Activated CD4-positive, alpha-beta T cell treated with anti-CD3 and anti-CD28 coated beads, Interleukin-2, amount 10 ng/mL, durations not matched to agents 24 days and 14 days (primary cell): ENCODE measurements at places on chromosomes 5 and 9. TPM values are rescaled to one million over a fixed set of nuclear protein-coding genes. Genes with fewer than 3 reads are reported as not detected.

- H3K27ac ChIP-seq: peak overlapping the region; percentile 54
- peaks cover 80% of the 10 kb centered on the region for H3K36me3 ChIP-seq
- no peak for DNase-seq
- no peaks in the 10 kb centered on the region for H3K27me3 ChIP-seq
- H3K4me3 ChIP-seq: peak overlapping the region; percentile 62
These were observed 33.4 kb downstream of the SECISBP2 start for GRCh38 chr9:89351584-89352300.

GRCh38 chr9:97919217-97919813 lies 3.0 kb downstream of the TRMO start:
- H3K4me3 ChIP-seq: peak overlapping the region; percentile 93
- H3K27me3 ChIP-seq: peaks cover 2% of the 10 kb centered on the region
- peaks cover 54% of the 10 kb centered on the region for H3K4me1 ChIP-seq
- peaks cover 30% of the 10 kb centered on the region for H3K36me3 ChIP-seq
- DNase-seq: no peak
- peak overlapping the region; percentile 97 for H3K27ac ChIP-seq

- H3K27me3 ChIP-seq: no peaks in the 10 kb centered on the region
- no peak overlapping the region for H3K27ac ChIP-seq
These were observed 21.5 kb downstream of the OTULINL start for GRCh38 chr5:14603141-14603540.

GRCh38 chr9:36962691-36963090 lies 71.4 kb downstream of the PAX5 start:
- no peak for DNase-seq
- H3K4me3 ChIP-seq: no peak overlapping the region
- no peak overlapping the region for H3K27ac ChIP-seq

- H3K27me3 ChIP-seq: no peaks in the 10 kb centered on the region
- no peaks in the 10 kb centered on the region for H3K36me3 ChIP-seq
- DNase-seq: no peak
- no peaks in the 10 kb centered on the region for H3K4me1 ChIP-seq
These were observed 121.9 kb upstream of the CXCL14 start for GRCh38 chr5:135700731-135701130.

GRCh38 chr9:133734590-133735414 lies 3.4 kb downstream of the SARDH start:
- H3K4me3 ChIP-seq: no peak overlapping the region
- H3K27ac ChIP-seq: no peak overlapping the region
- no peaks in the 10 kb centered on the region for H3K27me3 ChIP-seq
- H3K4me1 ChIP-seq: no peaks in the 10 kb centered on the region
- no peak for DNase-seq
- H3K36me3 ChIP-seq: no peaks in the 10 kb centered on the region

Gene IPO11
- 56.7 and 60.9 TPM in 2 replicates for total RNA-seq

Gene CLPTM1L
- 113 and 114 TPM in 2 replicates for total RNA-seq
